ENCODE measurements at places on chromosomes 1 and 21.
A peak's percentile ranks its signal among the peaks of the same experiment; 100 is the strongest.

DNA sequence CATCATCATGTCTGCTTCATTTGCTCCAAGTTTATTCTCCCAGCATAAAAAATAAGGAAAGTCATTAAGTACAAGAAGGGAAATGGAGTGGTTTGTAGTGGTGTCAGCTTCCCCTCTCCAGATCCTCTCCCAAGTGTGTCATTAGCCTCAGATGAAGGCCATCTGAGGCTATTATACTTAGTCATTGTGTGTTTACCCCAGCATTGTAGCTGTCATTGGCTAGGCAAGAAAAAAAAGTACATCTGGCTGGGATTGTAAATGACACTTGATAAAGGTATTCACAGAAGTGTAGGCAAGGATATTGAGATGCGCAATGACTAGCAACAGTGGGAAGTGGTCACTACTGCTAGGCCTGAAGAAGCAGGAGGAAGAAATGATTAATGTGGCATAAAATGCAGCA, 316.9 kb upstream of the SGIP1 start:
- DNase-seq: peak; percentile 52

GRCh38 chr1:30085811-30086770, 637.3 kb downstream of the MATN1 start:
- DNase-seq: peak; percentile 62

DNA sequence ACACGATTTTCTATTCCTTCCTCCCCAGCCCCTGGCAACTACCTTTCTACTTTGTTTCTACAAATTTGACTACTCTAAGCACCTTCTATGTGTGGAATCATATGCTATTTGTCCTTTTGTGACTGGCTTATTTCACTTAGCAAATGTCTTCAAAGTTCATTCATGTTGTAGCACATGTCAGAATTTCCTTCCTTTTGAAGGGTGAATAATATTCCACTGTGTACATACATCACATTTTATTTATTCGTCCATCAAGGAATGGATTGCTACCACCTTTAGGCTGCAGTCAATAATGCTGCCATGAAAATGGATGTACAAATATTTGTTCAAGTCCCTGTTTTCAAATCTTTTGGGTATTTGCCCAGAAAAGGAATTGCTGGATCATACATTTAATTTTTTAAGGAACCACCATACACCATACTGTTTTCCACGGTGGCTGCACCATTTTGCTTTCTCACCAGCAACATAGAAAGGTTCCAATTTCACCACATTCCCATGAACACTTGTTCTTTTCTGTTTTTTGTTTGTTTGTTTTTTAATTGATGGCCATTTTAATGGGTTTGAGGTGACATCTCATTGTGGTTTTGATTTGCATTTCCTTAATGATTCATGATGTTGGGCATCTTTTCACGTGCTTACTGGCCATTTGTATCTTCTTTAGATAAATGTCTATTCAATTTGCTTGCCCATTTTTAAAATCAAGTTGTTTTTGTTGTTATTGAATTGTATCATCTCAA, 3.3 kb upstream of the PDZK1 start:
- no peak for DNase-seq

DNA sequence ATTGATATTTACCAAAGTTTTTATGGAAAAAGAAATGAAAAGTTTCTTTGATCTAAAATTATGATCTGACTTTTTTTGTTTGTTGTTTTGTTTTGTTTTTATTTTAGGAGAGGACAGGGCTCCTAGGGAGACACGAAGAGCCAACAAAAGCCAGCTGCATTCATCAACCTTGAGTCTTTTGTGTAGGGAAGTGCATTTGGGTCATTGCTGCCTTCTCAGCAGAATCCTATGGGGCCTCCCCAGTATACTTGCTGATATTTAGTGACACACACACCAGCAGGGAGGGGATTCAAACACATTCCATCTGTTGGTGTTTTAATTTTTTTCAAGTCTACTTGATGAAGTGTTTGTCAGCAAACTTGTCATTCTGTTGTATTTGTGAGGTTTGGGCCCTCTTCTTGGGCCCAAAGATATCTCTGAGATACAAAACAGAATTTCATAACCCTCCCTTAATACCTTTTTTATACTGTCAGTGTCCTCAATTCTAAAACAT, 203.5 kb downstream of the NTNG1 start:
- no peak for DNase-seq

DNA sequence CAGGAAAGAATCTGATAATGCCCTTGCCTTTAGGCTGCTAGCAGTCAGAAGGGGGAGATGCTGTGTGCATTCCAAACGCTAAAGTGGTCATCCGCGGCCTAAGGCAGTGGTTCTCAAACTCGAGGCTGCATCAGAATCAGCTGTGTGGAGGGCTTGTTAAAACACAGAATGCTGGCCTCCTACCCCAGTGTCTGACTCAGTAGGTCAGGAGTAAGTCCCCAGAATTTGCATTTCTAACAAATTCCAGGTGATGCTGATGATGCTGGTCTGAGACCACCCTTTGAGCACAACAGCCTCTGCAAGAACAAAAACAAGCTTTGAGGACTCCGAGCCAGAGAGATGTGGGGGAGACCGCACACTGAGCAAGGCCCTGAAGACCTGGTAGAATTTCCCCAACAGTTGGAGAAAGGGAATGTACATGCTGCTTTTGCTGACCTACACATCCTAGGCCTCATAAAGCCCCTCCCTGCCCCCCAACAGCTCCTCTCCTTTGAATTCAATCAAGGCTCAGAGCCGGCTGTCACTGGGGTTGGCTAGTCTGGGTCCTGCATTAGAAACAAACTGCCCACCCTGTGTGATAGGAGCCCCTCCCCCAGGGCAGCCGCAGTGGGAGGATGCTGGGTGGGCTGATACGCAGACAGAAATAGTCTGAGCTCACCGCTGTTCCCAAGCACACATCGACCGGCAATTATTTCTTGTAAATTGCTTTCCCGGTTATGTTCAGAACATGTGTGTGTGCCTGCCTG, 27.1 kb downstream of the SHISAL2A start:
- no peak for DNase-seq

GRCh38 chr1:76501136-76501535, 366.1 kb upstream of the ST6GALNAC5 start:
- DNase-seq: peak; percentile 56

- no peak for DNase-seq
These were observed 1325.8 kb upstream of the PRMT6 start for GRCh38 chr1:105730701-105731100.

DNA sequence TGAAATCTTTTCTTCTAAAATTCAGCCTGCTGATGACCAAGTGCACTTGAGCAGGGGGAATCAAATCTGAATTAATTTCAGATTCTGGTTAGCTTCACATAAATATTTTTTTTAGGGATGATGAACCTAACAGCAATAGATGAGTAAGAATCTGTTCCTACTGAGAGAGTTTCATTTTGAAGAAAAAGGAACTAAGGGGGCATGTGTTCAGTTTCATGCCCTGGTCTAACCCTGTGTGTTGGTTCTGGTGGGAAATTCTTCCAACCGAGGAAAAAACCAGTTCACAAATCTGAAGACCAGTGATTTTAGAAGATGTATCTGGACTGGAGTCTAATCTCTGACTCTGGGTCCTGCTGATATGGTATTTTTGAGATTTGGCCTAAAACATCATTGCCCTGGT, 13.7 kb downstream of the SELL start:
- no peak for DNase-seq

DNA sequence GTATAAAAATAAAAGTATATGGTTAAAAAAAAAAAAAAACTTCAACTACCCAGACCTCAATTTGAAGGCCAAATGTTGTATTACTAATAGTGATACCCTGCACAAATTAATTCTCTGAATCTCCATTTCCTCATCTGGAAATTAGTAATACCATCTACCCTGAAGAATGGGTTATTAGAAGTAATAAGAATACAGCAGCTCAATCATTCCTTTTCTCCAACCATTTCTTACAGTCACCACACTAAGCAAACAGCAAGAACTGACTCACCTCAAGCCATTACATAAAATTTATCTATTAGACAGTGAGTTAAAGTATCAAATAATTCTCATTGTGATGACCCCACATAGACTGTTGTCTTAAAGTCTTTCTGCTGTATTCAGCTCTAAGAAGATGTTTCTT, 39.6 kb downstream of the RERE start:
- no peak for DNase-seq

DNA sequence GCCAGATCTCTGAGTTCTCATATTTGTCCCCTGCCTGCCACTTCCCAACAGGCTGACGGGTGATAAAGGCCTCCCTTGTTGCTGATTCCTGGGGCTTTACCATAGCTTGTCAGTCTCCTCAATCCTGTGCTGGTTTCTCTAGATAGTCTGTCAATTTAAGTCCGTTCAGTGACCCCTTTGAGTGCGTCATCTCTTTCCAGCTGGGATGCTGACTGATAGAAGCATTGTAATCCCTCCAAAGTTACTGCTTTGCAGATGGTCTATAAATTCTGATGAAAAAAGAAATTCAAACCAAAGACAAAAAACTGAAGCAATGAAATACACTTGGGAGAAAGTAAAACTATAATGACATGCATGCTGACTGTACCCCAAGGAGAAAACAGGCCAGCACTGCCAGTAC, 28.3 kb downstream of the RHOU start:
- DNase-seq: no peak

- no peak for DNase-seq
These were observed 10.2 kb downstream of the PRXL2B start for GRCh38 chr1:2596530-2597333.

DNA sequence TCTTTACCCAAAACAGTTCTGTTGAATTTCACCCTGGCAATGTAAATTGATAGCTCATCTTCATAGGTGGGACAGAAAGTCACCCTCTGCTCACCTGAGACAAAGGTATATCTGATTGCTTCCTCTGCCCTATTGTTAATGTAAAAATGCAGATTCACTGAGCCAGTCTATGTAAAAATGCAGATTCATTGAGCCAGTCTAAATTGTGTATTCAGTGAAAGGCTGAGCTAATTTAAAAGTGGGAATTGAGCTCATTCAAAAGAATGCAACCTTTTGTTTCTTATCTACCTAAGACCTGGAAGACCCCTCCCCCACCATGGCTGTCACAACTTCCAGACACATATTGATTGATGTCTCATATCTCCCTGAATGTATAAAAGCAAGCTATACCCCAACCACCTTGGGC, 4.8 kb upstream of the MYSM1 start:
- no peak for DNase-seq

DNA sequence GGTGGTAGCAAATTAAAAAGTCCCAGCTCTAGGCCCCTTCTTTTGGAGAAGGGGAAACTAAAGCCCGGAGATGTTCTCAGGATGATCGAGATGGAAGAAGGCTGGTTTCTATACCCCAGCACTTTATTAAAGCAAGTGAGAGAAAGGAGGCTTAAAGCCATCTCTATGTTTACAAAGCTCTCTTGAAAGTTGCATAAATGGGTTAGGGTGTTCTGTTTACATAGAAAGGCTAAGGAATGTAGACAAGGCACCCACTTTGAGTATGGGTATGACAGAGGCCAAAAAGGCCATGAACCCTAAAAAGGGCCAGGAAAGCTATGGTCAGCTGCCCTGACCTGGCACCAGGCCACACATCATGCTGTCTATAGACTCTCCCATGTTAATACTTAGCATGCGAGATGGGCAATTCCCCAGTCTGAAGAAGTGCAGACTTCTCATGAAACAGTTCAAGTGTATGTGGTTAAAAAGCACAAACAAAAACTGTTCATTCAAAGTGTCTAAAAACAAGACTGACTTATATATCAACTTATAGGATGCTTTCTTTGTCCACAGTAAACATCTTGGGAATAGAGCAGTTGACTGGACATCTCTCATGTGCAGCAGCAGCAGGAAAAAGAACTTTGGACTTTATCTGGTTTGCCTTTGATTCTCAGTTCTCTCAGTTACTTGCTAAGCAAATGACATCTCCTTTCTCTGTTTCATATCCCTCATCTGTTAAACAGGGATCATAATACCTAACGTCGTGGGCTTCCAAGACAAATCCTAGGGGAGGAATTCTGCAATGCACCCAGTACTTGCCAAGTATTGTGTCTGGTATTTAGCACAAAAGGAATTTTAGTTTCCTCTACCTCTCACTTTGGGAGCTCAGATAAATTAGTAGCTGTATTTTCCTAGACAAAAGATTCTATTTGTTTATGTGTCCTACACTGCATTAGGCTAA, 521.6 kb downstream of the PLPP3 start:
- no peak for DNase-seq

GRCh38 chr1:28437264-28437923, 67.9 kb downstream of the PHACTR4 start:
- DNase-seq: peak; percentile 87

- DNase-seq: peak; percentile 75
These were observed 10.6 kb downstream of the URB1 start for GRCh38 chr21:32382108-32382644.

GRCh38 chr1:161730050-161730564, 8.8 kb downstream of the FCRLB start:
- DNase-seq: peak; percentile 69

DNA sequence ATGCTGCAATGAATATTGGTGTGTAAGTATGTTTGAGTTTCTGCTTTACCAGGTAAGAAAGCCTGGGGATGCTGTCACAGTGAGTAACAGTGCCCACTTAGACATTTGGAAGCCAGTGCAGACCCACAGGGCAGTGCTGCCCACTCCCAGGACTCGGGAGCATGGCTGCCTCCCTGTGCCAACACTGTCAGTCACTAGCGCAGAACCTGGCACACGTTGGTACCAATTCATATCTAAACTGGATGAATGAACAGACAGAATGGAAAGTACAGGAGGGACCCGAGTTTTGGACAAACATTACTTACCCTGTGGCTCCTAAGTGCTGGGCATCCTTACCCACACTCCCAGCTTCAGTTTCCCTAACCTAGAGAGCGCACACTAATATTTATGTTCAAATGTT, 1.6 kb upstream of the EVA1C start:
- no peak for DNase-seq

DNA sequence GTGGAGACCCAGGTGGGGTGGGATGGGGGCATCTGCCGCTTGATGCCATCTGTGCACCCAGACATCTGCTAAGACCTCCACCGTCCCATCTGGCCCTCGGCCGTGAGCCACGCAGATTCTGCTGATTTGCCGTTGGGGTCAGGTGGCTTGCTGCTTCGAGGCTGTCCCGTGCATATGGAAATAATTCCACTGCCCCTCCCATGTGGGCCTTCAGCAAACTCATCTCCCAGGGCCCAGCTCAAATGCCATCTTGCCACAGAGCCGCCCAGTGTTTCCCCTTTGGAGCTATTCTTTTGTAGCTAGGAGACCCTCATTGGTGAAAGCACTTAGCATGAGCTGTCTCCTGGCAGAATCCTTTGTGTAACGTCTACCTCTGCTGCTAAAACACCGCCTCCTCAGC, 99.8 kb downstream of the KAZN start:
- no peak for DNase-seq

- DNase-seq: no peak
These were observed 40.0 kb upstream of the CTPS1 start for GRCh38 chr1:40939320-40940059.

DNA sequence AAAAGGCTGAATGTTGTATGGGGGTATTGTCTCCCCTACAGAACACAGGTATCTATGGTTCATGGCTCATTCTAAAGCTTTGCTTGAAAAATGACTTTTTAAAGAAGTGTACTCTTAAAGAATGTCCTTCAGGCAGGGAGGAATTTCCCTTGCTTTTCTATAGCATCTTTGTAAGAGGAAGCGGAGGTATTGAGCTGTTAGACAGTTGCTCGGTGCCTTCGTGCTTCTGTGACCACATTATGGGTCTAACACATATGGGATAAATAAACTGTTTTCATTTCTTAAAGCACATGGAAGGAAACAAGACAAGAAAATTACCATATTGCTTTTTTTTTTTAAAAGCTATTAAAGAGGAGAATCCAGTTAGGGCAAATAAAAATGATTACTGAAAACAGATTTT, 182.9 kb downstream of the NTNG1 start:
- DNase-seq: no peak
